Central memory CD4-positive, alpha-beta T cell (primary cell): ENCODE measurements at places on chromosomes 1 and 21.

- no peak for DNase-seq
These were observed 18.6 kb upstream of the ADGRB2 start for GRCh38 chr1:31782421-31783410.

DNA sequence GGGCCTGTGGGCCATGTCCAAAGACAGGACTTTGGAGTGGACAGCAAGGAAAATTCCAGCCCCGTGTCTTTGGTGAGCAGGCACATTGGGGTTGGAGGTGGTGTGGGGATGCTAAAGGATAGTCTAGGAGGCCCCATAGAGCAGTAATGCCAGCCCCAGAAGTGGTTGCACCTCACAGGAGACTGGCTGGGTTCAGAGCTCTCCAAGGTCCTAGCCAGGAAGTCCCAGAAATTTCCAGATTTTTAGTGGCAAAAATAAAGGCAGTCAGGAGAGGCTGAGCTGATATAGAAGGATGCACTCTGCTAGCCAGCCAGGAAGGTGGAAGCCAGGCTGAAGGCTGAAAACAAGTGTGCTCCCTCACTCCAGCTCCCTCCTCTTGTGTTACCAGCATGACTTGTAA lies 144.0 kb upstream of the KCND3 start:
- DNase-seq: no peak

DNA sequence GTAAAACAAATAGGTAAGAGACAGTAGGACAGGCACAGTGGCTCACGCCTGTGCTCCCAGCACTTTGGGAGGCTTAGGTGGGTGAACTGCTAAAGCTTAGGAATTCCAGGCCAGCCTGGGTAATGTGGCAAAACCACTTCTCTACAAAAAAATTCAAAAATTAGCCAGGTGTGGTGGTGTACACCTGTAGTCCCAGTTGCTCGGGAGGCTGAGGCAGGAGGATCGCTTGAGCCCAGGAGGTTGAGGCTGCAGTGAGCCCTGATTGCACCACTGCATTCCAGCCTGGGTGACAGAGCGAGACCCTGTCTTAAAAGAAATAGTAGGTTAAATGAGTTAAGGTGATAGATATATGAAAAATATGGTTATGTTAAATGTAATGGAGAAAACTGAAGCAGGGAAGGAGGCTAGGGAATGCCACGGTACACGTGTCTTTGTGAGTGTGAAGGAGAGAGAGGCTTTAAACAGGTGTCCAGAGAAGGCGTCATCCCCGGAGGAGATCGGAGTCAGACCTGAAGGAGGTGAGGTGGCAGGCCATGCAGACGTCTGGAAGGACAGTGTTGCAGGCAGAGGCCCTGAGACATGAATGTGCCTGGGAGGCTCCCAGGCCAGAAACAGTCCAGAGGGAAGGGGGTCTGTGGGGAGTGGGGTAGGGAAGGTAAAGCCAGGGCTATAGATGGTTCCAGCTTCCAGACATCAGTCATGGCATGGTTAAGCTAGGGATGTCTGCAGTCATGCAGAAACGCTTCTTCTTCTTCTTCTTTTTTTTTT lies 7.2 kb upstream of the RIPPLY3 start:
- no peak for DNase-seq

DNA sequence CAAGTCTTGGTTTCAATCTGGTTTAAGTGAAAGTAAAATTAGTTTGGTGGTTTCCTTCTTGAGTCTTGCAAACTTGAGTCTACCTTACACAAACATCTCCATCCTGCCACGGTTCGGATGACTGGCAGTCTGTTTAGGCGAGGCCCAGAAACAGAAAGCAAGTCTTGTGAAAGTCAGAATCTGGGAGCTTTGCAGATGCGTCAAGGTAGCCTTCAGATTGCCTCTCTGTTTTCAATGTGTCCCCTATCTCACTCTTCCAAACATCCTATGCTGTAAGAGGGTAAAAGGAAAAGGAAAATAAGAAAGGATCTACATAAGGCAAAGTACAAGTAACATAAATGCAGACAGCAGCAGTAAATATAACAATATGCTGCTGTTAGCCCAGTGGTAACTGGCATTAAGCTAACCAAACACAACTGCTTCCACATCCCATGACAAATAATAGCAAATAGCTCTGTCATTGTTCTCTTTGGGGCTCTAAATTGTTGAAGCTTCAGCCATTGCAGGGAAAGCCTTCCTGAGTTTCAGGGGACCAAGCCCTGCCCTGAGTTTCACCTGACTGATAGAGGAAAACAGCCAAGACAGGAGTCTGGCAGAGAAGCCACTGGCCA lies 26.2 kb upstream of the C1orf105 start:
- DNase-seq: peak; percentile 68
